ENCODE measurements at places on chromosomes 4 and X. TPM values are rescaled to one million over a fixed set of nuclear protein-coding genes. Genes with fewer than 3 reads are reported as not detected.

The RBM46 gene
- total RNA-seq = not detected

The NHS gene
- 1.2 TPM for total RNA-seq

The OGT gene
- total RNA-seq = 83.3 TPM

The SYTL4 gene
- 1.4 TPM for total RNA-seq

The ADH7 gene
- total RNA-seq = not detected

The PDCL2 gene
- not detected for total RNA-seq

The MEPE gene
- total RNA-seq = not detected

- no peak within 1 kb of the TSS for H3K27ac ChIP-seq
- peak within 1 kb of the TSS; percentile 10 for H3K4me3 ChIP-seq
- no peaks in the 10 kb centered on the region for H3K4me1 ChIP-seq
- H3K36me3 ChIP-seq = no peaks in the 10 kb centered on the region
- no peaks in the 10 kb centered on the region for H3K27me3 ChIP-seq
Observed at GRCh38 chrX:68647156-68647957, at the start of gene STARD8. TSS of gene STARD8 (plus strand) at chrX:68647666. CDS start at chrX:68647883, 217 bp downstream.

- H3K27ac ChIP-seq = no peak overlapping the region
- H3K4me1 ChIP-seq = no peaks in the 10 kb centered on the region
- peaks cover 28% of the 10 kb centered on the region for H3K27me3 ChIP-seq
- no peak overlapping the region for H3K4me3 ChIP-seq
Observed at GRCh38 chrX:130330706-130331105, 9.0 kb upstream of the SLC25A14 start.

DNA sequence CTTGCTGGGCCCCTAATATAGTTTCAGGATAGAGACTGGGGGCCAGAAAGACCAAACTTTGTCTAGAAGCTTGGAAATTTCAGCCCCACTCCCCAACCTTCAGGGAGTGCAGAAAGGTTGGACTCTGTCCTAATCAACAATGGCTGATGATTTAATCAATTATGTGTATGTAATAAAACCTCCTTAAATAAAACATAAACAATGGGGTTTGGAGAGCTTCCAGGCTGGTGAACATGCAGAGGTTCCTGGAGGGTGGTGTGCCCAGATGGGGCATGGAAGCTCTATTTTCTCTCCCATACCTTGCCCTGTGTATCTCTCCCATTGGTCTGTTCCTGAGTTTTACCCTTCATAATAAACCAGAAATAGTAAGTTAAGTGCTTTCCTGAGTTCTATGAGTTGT lies 174.2 kb downstream of the GC start:
- H3K27me3 ChIP-seq = no peaks in the 10 kb centered on the region
- H3K36me3 ChIP-seq = no peaks in the 10 kb centered on the region
- H3K27ac ChIP-seq = no peak overlapping the region
- no peak for DNase-seq
- no peak overlapping the region for H3K4me3 ChIP-seq

GRCh38 chr4:118807659-118808058 lies 28.3 kb downstream of the SEC24D start:
- no peaks in the 10 kb centered on the region for H3K27me3 ChIP-seq
- no peak for DNase-seq
- H3K4me3 ChIP-seq = no peak overlapping the region
- no peak overlapping the region for H3K27ac ChIP-seq
- peaks cover 97% of the 10 kb centered on the region for H3K36me3 ChIP-seq
- H3K4me1 ChIP-seq = no peaks in the 10 kb centered on the region

Data from heart right ventricle (tissue), 16 donors.